Astrocyte (in vitro differentiated cells and primary cell): ENCODE measurements at places on chromosomes 2 and 18. TPM values are rescaled to one million over a fixed set of nuclear protein-coding genes. Genes with fewer than 3 reads are reported as not detected.
A peak's percentile ranks its signal among the peaks of the same experiment; 100 is the strongest.

The DIPK1C gene
- total RNA-seq: not detected in 2 replicates

The KIAA2012 gene
- total RNA-seq: not detected in 2 replicates

The CERKL gene
- 0.16 TPM in 1 of 2 replicates, not detected in the other for total RNA-seq

The RNF152 gene
- 68.7 and 73.9 TPM in 2 replicates for total RNA-seq

The RFX8 gene
- total RNA-seq: not detected in 2 replicates

The SCN7A gene
- total RNA-seq: 0.36 and 0.50 TPM in 2 replicates

The RBKS gene
- total RNA-seq: 1.6 and 2.6 TPM in 2 replicates

The EGR4 gene
- total RNA-seq: not detected in 2 replicates

The MPP4 gene
- total RNA-seq: 1.0 and 2.9 TPM in 2 replicates

The HTR2B gene
- 0.27 TPM in 1 of 2 replicates, not detected in the other for total RNA-seq

The DCAF17 gene
- 21.4 and 25.2 TPM in 2 replicates for total RNA-seq

The DAPL1 gene
- total RNA-seq: not detected in 2 replicates

The GYPC gene
- 26.5 and 29.3 TPM in 2 replicates for total RNA-seq

- DNase-seq: no peak
- no peak overlapping the region for H3K27ac ChIP-seq
- H3K36me3 ChIP-seq: no peaks in the 10 kb centered on the region
- no peaks in the 10 kb centered on the region for H3K27me3 ChIP-seq
- H3K4me1 ChIP-seq: no peaks in the 10 kb centered on the region
- H3K4me3 ChIP-seq: peak overlapping the region; percentile 15
These were observed 109.2 kb downstream of the TMEM18 start for GRCh38 chr2:567865-568638.

DNA sequence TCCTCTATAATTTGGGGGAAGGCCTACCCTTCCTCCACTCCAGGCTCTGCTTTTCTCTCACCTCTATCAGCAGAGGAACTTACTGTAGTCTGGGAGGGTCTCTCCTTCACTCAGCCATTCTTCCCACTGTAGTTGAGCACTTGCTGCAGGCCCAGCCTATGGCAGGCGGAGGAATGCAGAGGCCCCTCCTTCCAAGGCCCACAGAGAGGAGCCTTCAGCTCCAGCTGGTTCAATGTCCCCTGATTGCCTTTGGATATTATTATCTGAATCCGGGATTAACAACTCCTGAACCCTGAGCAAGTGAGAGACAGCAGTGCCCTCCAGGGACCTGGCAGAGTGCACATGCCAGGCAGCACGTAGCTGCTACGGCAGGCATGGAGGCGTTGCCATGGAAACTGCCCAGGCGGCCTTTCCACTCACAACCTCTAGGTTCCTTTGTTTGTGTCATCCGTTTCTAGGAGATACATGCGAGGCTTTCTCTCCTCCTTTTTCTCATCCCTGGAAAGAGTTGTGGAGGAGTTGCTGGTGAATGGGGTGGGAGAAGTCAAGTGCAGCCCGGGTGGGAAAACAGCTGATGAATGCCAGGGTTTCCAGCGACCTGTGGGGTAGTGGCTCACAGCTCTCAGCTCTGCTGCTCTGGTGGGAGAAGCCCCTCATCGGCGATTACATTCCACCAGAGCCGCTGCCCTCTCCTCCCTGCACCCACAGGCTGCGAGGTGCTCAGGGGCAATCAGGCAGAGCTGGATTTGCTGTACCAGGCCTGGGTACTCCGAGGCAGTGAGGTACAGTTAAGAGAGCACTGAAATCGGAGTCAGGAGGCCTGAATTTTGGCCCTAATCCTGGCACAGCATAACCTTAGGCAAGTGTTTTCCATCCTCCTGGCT is 55.3 kb upstream of the HK2 start:
- no peak overlapping the region for H3K4me3 ChIP-seq
- H3K27me3 ChIP-seq: peaks cover 3% of the 10 kb centered on the region

GRCh38 chr2:46162329-46163097 is 134.7 kb upstream of the EPAS1 start:
- H3K27ac ChIP-seq: no peak overlapping the region
- no peak overlapping the region for H3K4me3 ChIP-seq
- peaks cover 23% of the 10 kb centered on the region for H3K4me1 ChIP-seq
- no peaks in the 10 kb centered on the region for H3K36me3 ChIP-seq
- H3K27me3 ChIP-seq: no peaks in the 10 kb centered on the region
- DNase-seq: no peak

GRCh38 chr2:22499082-22499839 is 885.7 kb upstream of the KLHL29 start:
- H3K36me3 ChIP-seq: no peaks in the 10 kb centered on the region
- no peaks in the 10 kb centered on the region for H3K27me3 ChIP-seq
- no peak for DNase-seq

DNA sequence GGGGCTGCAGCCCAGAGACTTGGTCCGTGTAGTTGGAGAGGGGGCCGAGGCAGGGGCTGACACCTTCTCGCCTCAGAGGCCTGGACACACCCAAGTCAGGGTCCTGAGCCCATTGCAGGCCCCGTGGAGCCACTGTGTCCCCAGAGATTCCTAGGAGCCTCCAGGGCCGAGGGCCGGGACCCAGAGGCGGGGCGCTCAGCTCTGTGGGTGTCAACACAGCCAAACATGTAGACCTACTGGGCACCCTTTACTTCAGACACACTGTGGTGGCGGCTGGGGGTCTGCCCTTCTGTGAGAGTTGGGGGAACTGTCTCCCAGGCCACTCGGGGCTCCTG is 459 bp upstream of the ESPNL start:
- no peak overlapping the region for H3K4me3 ChIP-seq
- H3K36me3 ChIP-seq: no peaks in the 10 kb centered on the region
- DNase-seq: no peak
- H3K27ac ChIP-seq: no peak overlapping the region

GRCh38 chr2:45195916-45196315 is 186.7 kb upstream of the SIX2 start:
- no peaks in the 10 kb centered on the region for H3K36me3 ChIP-seq
- no peak overlapping the region for H3K27ac ChIP-seq
- H3K27me3 ChIP-seq: peaks cover 4% of the 10 kb centered on the region
- no peak overlapping the region for H3K4me3 ChIP-seq

DNA sequence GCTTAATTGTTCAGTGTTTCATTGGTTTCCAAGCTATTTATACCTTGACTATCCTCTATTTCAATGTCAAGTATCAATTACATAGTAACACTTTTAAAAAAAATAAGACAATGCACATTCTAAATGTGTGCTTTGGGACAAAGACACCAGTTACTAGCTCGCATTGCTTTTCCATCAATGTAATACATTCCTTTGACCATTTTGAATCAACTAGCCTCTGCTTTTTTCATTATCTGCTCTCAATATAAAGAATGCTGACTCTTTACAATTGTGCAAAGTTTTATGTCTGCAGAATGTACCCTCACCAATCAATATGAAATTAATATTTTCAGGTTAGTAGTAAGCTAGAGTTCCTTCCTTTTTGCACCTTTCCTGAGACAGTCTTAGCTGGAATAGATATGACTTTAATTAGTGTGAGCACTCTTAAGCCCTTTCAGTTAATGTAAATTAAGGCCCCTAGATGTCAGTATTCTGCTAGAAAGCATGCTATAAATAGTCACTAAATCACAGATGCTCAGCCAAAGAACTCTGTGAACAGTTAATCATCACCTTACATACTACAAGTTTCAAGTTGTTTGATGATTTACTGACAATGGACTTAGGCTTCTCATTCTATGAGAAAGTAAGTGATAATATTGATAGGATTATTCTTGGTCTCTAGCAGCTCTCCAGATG is 413.6 kb downstream of the PTH2R start:
- no peak overlapping the region for H3K4me3 ChIP-seq
- no peaks in the 10 kb centered on the region for H3K27me3 ChIP-seq
- DNase-seq: no peak
- H3K27ac ChIP-seq: no peak overlapping the region
- no peaks in the 10 kb centered on the region for H3K4me1 ChIP-seq

GRCh38 chr2:43714164-43714563 is 37.9 kb upstream of the C1GALT1C1L start:
- peak; percentile 69 for DNase-seq
- H3K27me3 ChIP-seq: no peaks in the 10 kb centered on the region
- H3K4me3 ChIP-seq: no peak overlapping the region

DNA sequence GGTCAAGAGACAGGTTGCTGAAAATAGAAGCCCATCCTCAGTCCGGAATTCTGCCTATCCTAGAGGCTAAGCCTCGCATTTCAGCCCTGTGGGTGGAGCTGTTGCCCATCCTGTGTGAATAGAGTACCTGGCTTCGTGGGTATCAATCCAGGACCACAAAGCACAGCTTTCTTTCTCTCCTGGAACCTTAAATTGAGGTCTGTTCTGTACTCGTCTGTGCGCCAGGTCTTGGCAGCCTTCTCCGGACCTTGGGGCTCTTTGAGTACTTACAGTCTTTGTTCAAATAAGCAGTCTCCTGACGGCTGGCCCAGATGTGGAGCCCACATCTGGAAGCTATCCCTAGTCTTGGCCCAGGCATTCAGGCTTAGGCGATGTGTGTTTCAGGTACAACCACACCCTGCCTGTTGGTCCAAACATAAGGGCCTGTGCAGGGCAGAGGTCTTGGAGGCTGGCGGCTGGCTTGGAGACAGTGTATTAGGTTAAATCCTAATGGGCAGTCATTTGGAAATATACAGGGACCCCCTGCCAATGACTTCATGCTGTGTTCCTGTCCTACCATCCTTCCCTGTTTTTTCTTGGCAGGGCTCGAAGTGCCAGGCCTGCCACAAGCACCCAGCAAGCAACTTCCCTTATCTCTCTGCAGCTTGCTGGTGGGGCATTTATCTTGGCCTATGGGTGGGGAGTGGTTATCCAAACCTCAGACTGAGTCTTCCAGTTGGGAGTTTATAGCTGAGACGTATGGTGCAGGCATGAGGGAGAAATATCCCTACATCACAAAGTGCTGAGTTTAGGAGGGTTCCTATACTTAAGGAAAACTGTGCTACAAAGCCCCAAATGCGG is 294.1 kb downstream of the BCL2 start:
- H3K27me3 ChIP-seq: peaks cover 2% of the 10 kb centered on the region
- H3K36me3 ChIP-seq: no peaks in the 10 kb centered on the region
- H3K4me1 ChIP-seq: no peaks in the 10 kb centered on the region

GRCh38 chr2:197184959-197185586 is 125.5 kb downstream of the ANKRD44 start:
- H3K27ac ChIP-seq: no peak overlapping the region
- H3K27me3 ChIP-seq: no peaks in the 10 kb centered on the region
- DNase-seq: peak; percentile 80
- no peaks in the 10 kb centered on the region for H3K36me3 ChIP-seq
- no peak overlapping the region for H3K4me3 ChIP-seq

GRCh38 chr2:70688427-70688826 is 79.6 kb downstream of the ADD2 start:
- no peak overlapping the region for H3K27ac ChIP-seq
- no peaks in the 10 kb centered on the region for H3K36me3 ChIP-seq

DNA sequence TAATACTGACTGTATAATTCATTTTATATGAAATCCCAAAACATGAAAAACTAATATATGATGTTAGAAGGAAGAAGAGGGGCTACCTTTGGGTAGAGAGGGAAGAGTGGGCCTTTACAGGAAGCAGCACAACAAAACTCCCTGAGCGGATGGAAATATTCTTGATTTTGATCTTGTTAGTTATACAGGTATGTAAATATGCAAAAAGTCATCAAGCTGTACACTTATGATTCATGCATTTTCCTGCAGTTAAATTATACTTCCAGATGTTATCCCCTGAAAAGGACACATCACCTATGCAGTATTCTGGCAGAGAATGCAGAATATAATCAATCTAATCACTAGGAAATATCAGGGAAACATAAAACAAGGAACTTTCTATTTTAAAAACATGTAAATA is 249.4 kb upstream of the MGAT5 start:
- no peaks in the 10 kb centered on the region for H3K27me3 ChIP-seq
- DNase-seq: no peak
- H3K4me3 ChIP-seq: no peak overlapping the region
- no peaks in the 10 kb centered on the region for H3K36me3 ChIP-seq
- no peak overlapping the region for H3K27ac ChIP-seq
- no peaks in the 10 kb centered on the region for H3K4me1 ChIP-seq

DNA sequence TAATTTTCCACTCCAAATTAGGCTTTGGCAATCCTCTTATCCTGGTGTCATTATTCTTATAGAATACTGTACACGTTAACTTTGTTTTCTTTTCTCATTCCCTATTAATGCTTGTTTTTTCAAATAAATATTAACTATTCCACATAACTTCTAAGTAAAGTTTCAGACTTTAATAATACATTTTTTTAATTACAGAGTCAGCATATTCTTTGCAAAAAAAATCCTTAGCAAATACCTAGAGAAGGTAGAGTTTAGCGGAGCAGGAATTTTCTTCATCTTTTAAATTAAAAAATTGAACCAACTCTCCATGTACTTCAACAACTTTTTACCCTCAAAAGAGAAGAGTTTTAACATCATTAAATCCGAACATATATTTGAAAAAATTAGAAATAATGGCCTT is 45.2 kb downstream of the RPRM start:
- no peak overlapping the region for H3K27ac ChIP-seq
- DNase-seq: no peak
- H3K4me1 ChIP-seq: no peaks in the 10 kb centered on the region
- no peaks in the 10 kb centered on the region for H3K36me3 ChIP-seq
- H3K4me3 ChIP-seq: no peak overlapping the region
- no peaks in the 10 kb centered on the region for H3K27me3 ChIP-seq

DNA sequence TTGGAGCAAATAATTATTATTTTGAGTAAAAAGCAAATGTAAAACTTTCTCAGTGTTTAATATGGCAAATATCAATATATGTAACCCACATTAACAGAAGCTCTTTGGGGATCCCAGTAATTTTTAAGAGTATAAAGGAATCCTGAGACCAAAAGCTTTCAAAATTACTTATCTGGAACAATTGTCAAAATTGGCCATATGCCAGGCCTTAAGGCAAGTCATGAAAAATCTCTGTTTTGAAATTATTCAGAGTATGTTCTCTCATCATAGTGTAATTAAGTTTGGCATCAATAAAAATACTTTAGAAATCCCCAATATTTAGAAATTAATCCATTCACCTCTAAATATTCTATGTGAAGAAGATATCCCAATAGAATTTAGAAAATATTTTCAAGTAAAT is 225.3 kb upstream of the ARL4C start:
- H3K27me3 ChIP-seq: no peaks in the 10 kb centered on the region
- H3K36me3 ChIP-seq: no peaks in the 10 kb centered on the region
- H3K4me3 ChIP-seq: no peak overlapping the region
- no peak overlapping the region for H3K27ac ChIP-seq
- peaks cover 5% of the 10 kb centered on the region for H3K4me1 ChIP-seq

- no peak overlapping the region for H3K4me3 ChIP-seq
- no peaks in the 10 kb centered on the region for H3K27me3 ChIP-seq
- peaks cover 45% of the 10 kb centered on the region for H3K36me3 ChIP-seq
- H3K27ac ChIP-seq: no peak overlapping the region
- DNase-seq: no peak
- H3K4me1 ChIP-seq: no peaks in the 10 kb centered on the region
These were observed 22.1 kb downstream of the KDSR start for GRCh38 chr18:63344918-63345317.

- H3K36me3 ChIP-seq: no peaks in the 10 kb centered on the region
- H3K4me1 ChIP-seq: peaks cover 18% of the 10 kb centered on the region
- peak; percentile 95 for DNase-seq
- no peaks in the 10 kb centered on the region for H3K27me3 ChIP-seq
These were observed 45.3 kb upstream of the SPAG16 start for GRCh38 chr2:213238753-213239495.

- no peaks in the 10 kb centered on the region for H3K4me1 ChIP-seq
- H3K27me3 ChIP-seq: peaks cover 36% of the 10 kb centered on the region
- no peaks in the 10 kb centered on the region for H3K36me3 ChIP-seq
These were observed 19.9 kb downstream of the IL36B start for GRCh38 chr2:113032737-113033136.
